ENCODE measurements at places on chromosomes 7 and 10.

DNA sequence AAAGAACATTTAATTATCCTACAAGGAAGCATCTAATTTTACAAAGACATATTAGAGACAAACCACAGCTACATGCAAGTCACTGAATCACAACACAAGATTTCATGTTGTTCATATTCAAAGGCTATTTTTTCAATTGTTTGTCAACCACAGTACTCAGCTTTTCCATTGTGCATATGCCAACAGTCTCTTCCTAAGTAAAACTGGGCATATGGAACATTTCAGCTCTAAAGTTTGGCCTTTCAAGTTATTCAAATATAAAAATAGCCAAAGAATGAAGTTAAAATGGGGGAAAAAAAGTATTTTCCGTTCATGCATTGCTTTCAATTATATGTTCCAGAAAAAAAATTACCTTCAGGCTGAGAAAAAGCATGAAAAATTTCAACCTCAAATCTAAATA lies 537.9 kb downstream of the PLXDC2 start:
- DNase-seq, result no peak

DNA sequence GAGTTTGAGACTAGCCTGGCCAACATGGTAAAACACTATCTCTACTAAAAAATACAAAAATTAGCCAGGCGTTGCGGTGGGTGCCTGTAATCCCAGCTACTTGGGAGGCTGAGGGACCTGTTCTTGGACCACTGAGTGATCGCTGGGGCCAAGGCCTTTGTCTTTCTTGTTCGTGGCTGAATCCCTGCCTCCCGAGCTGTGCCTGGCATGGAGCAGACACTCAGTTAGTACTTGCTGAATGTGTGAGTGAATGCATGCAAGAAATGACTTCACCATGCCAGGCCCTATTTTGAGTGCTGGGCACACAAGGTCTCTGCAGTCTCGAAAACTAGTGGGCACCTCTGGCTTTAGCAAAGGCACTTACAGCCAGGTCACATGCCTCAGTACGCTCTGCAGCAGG lies 85.1 kb downstream of the HIP1 start:
- no peak for DNase-seq

GRCh38 chr7:22127835-22128527 lies 182.3 kb upstream of the CDCA7L start:
- no peak for DNase-seq

DNA sequence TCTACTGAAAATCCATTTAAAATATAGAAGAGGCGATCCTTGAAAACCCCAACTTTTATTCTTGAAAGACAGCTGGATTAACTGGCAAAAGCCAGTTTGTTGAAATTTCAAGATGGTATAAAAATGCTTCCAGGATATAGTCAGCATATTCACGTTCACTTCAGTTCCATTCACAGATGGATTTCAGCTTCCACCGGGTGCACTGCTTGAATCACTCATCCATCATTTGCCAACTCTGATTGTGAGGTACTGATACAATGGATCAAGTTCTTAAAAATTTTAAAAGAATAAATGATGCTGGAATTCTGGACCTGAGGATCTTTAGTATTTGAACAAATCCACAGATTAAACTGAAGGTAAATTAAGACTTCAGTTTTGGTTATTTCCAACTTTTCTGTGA lies 2.4 kb downstream of the PURB start:
- DNase-seq, result no peak

GRCh38 chr7:137606061-137606674 lies 240.6 kb downstream of the DGKI start:
- peak; percentile 55 for DNase-seq

DNA sequence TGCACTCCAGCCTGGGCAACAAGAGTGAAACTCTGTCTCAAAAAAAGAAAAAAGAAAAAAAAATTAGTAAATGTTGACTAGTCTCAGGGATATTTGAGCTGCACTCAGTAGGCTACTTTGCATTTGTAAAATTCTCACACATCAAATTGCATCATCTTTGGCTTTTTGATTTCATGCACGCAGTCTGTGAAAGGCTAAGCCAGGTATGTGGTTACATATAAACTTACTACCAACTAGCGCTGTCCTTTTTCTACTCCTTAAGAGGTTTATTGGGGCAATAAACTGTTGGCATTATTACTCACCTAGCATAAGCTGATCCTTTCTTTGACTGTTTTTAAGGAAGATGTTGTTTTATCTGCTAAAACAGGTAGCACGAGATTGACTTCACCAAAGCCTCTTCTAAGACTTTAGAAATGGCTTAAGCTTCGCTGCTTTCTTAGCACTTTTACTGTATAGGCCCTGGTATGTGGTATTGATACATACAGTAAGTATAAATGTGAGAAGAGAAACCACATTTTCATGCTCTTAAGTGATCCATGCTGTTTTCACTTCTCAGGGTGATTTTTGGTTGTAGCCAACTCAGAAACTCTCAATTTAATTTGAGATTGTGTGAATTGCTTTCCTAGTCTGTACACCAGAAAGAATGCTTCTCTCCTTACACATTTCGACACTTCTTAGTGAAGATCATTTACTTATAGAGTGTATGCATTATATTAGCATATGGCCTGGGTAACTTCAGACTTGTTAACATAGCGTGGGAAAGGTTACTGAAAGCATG lies 323.9 kb downstream of the AUTS2 start:
- DNase-seq, result no peak

- no peak for DNase-seq
Observed at GRCh38 chr10:77653210-77653609, 15.6 kb upstream of the KCNMA1 start.

- DNase-seq, result no peak
Observed at GRCh38 chr7:82258181-82258580, 185.4 kb downstream of the CACNA2D1 start.

DNA sequence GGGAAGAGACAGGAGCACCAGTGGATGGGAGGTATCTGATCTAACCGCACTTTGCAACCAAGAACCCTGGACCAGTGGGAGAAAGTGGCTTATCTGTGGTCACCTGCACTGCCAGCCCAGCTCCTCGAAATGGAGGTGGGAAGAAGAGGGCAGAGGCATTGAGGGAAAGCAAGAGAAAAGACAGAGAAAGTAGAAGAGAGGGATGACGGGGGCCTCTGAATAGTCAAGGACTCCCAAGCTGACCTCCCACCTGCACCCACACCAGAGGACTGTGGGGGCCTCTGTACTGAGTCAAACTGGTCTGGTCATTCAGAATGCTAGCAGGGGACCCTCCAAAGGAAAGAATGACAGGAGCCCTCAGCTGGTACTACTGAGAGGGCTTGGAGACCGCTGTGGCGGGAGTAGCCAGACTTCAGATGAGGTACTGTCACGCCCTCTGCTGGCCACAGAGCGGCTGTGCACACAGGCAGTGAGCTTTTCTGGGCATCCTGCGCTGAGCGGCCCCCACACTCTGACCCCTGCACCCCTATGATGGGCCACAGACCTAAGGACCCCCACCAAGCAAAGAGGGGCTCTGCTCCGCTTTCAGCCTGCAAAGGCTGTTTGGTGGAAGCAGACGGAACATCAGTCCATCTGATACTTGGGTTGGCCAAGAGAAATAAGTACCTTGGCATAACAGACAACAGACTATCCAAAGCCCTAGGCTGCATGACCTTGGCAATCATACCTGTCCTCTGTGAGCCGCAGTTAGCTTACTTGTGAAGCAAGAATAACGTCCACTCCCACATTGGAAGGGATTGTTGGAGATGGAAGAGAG lies 112.9 kb downstream of the COL13A1 start:
- DNase-seq, result peak; percentile 19

- DNase-seq, result peak; percentile 23
Observed at GRCh38 chr10:77925410-77925794, 1.2 kb downstream of the DLG5 start.

GRCh38 chr10:121323443-121323842 lies 274.8 kb downstream of the FGFR2 start:
- no peak for DNase-seq

GRCh38 chr7:1843271-1843861 lies 173.3 kb downstream of the ELFN1 start:
- no peak for DNase-seq

Measured in kidney glomerular epithelial cell (primary cell).